ENCODE measurements at places on chromosomes 12 and 14.
A peak's percentile ranks its signal among the peaks of the same experiment; 100 is the strongest.

DNA sequence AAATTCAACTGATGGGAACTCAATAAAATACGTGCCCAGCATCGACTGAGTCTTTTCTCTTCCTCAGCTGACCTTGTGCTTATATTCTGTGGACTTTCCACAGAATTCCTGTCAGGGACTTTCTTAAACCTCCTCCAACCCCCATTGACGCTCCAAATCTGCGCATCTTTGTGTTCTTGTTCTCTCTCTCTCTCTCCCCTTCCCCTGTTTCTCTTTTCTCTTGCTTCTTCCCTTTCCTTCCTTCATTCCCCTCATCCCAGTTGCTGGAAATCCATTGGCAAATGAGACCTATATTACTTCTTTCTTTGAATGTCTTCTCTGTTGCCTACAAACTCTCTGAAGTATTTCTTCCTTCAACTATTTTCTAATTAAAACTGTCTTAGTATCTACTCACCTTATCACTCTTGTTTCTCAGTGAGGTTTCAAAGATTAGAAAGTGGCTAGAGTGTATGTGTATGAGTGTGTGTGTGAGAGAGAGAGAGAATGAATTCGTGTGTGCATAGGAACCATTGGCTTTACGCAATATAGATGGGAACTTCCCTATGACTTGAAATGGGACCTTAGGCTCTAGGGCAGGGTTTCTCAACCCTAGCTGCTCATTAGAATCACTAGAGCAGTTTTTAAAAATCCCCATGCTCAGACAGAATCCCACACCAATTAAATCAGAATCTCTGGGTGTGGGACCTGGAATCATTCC lies 41.8 kb upstream of the DHRS7 start:
- no peak for DNase-seq

DNA sequence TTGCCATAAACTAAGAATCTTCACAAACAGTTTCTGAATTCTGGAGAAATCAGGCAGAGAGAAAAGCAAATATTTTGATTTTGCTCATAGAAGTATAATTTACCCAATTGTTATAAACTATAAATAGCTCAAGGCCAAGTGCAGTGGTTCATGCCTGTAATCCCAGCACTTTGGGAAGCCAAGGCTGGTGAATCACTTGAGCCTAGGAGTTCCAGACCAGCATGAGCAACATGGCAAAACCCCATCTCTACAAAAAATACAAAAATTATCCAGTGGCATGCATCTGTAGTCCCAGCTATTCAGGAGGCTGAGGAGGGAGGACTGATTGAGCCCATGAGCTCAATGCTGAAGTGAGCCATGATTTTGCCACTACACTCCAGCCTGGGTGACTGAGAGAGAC lies 19.6 kb upstream of the MMP19 start:
- DNase-seq, result no peak

- no peak for DNase-seq
These were observed 31.2 kb downstream of the FBXO21 start for GRCh38 chr12:117158911-117159553.

GRCh38 chr12:13000925-13001774 lies 1.1 kb upstream of the HEBP1 start:
- peak; percentile 23 for DNase-seq

- no peak for DNase-seq
These were observed 38.5 kb upstream of the FGF6 start for GRCh38 chr12:4483885-4484823.

GRCh38 chr12:99257672-99258071 lies 389.9 kb upstream of the GARIN6 start:
- no peak for DNase-seq

- DNase-seq, result no peak
These were observed 146.3 kb downstream of the CAND1 start for GRCh38 chr12:67415473-67415872.

GRCh38 chr12:124650912-124651311 lies 83.5 kb upstream of the NCOR2 start:
- no peak for DNase-seq

GRCh38 chr12:125169870-125170269 lies 104.6 kb downstream of the AACS start:
- no peak for DNase-seq

DNA sequence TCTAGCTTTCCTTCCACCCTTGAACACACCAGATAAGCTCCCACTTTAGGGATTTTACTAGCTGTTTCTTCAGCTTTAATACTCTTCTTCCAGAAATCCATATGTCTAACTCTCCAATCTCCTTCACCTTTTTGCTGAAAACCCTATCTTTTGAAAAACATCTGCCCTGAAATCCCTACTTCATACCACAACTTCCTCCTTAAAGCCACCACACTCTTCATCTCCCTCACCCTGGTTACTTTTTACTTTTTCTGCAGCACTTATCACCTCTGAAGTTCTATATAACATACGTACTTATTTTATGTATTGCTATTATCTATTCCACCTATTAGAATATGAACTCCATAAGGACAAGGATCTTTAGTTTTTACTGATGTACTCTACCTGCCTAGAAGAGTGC lies 28.6 kb upstream of the PTPRQ start:
- no peak for DNase-seq

DNA sequence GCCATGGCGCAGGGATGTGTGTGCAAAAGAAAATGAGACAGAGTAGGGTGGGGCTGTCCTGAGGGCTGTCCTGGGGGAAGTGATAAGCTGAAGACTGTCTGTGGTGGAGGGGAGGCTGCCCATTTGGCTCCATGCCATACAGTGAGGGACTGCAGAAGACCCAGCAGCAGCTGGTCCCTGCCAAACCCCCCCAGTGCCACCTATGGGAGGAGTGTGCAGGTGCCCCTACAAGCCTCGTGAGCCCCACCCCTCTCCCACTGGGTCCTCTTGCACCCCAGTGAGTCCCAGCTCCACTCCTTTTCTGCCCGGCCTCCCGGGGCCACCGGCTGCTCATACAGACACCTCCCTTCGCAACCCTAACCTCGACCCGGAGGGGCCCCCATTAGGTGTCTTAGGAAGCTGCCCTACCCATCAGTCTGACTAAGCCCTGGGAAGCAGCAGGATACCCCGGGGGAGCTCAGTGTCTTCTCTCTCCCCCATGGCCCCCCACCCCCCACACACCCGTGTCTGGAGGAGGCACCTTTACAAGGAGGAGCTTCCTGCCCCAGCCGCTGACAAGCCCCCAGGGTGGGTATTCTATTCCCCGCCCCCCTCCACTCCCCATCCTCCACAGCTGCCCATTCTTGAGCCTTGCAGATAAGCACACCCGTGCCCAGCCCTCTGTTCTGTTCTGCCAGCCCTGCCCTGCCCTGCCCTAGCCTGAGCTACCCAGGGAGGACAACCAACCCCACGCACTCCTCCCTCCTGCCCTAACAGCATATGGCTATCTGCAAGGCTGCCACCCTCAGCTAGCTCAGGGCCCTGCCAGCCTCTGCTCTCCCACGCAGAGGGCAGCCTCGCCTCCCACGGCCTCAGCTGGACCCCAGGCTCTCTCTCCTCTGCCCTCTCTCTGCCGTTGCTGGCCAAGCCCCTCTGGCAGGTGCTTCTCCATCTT lies 41.9 kb downstream of the SLC6A12 start:
- no peak for DNase-seq

- no peak for DNase-seq
These were observed 143.9 kb downstream of the ALX1 start for GRCh38 chr12:85423947-85424346.

DNA sequence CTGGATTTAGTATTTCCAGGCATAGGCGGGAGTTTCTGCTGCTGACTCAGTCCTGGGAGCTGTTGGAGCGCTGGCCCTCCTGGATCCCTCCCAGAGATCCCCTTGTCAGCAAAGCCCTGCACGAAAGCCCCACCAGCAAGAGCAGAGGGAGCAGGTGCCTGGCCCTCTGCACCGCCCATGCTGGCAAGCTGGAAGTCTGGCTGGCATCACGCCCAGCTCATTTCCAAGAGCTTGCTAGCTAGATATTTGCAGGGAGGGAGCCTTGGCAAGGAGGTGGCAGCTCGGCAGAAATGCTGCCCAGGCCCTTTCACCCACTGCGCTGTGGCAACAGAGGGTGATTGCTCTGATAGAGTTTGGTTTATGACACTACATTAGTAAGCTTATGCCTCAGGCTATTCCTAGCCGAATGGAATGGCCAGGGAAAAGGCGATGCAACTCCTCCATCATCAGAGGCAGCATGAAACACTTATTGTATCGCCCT lies 193.9 kb downstream of the EMP1 start:
- no peak for DNase-seq

- no peak for DNase-seq
These were observed 15.0 kb downstream of the TMBIM4 start for GRCh38 chr12:66154776-66155175.

DNA sequence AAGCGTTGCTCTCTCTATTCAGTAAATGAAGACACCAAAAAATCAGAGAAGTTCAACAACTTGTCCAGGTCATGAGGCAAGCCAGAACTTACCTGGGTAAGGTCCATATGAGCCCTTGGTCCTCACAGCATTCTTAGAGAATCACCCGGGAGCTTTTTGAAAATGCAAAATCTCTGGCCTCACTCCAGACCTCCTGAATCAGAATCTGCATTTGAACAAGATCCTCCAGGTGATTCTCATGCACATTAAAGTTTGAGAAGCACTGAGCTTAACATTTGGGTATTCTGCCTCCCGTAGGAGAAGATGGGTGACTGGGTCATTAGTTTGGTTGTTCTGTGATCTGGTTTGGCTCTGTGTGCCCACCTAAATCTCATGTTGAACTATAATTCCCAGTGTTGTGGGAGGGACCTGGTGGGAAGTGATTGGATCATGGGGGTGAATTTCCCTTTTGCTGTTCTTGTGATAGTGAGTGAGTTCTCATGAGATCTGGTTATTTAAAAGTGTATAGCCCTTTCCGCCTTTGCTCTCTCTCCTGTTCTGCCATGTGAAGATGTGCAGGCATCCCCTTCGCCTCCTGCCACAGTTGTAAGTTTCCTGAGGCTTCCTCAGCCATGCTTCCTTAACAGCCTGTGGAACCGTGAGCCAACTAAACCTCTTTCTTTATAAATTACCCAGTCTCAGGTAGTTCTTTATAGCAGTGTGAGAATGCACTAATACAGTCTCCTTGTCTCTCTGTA lies 221.2 kb downstream of the RAD51B start:
- no peak for DNase-seq

- no peak for DNase-seq
These were observed 250.4 kb downstream of the C12orf75 start for GRCh38 chr12:105580821-105581352.

- no peak for DNase-seq
These were observed 86.8 kb upstream of the ADAMTS20 start for GRCh38 chr12:43638806-43639205.

DNA sequence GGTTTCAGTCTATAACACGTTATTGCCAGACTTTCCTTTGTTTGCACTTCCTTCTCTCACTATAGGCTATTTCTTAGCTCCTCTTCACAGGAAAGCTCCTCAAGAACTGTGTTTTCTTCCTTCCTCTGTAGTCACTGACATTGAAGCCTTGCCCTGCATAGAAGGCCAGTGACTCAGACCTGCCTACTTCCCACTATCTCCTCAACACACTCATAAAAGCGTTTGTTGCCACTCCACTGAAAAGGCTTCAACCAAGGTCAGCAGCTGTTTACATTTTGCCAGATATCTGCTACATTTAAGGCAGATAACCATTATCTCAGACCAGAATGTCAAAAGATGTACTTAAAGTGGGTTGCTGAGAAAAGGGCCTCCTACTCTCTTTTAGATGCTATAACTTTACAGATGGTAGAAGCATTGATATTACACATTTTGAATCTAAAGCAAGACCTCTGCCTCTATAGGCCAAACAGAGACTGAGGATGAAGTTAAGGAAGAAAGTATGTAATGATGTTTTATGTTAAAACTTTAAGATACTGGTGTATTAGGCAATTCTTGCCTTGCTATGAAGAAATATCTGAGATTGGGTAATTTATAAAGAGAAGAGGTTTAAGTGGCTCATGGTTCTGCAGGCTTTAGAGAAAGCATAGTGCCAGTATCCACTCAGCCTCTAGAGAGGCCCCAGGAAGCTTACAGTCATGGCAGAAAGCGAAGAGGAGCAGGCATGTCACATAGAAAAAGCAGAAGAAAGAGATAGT lies 233.3 kb upstream of the FLRT2 start:
- DNase-seq, result no peak

DNA sequence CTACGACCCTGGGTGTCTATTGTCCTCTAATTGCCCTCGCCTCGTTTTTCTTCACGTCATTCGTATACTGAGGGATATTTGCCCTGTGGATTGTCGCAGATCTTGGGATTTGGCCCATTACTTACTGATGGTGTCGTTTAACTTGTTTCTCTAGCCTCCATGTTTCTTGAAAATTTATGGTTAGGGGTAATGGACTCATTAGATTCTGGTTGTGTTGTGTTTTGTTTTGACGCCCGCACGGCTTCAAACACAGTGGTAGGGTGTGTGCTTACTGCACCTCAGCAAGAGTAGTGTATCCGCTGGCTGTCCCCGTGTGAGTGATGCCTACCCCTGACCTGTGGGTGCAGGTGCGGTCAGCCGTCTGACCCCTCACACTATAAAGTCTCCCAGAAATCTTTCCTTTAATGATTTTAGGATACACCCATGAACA lies 874 bp upstream of the RNU6-8 start:
- DNase-seq, result peak; percentile 25
